ENCODE measurements at places on chromosomes 5 and 9.
A peak's percentile ranks its signal among the peaks of the same experiment; 100 is the strongest.

DNA sequence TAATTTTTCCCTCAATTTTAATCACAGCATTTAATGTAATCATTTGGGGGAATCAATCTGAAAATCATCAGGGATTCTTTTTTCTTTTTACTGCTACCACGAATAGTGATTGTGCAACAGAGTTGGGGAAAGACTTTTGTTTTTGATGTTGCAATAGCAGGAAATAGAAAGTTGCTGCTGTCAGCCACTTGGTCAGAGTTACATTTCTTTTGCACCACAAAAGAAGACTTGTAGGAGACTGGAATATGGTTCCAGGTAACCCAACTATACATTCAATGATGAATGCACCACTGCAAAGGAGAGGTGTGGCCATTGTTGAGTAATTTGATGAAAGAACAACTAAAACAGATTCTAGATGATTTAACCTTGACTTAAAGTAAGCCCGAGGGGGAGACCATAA, 46.3 kb upstream of the PALM2AKAP2 start:
- no peak for DNase-seq

DNA sequence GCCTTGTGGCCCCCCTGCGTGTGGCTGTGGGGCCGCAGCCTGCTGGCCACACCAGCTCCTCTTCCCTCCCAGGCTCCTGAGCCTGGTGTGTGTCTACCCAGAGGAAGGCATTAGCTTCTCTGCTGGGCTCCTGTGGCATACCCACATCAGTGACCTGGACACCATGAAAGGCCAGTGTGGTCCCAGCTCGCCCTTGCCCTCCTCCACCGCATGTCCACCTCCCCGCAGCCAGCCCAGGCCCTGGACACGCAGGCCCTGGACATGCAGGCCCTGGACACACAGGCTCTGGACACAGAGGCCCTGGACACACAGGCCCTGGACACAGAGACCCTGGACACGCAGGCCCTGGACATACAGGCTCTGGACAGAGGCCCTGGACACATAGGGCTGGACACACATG, 153.4 kb upstream of the PPP1R26 start:
- DNase-seq, result peak; percentile 31

DNA sequence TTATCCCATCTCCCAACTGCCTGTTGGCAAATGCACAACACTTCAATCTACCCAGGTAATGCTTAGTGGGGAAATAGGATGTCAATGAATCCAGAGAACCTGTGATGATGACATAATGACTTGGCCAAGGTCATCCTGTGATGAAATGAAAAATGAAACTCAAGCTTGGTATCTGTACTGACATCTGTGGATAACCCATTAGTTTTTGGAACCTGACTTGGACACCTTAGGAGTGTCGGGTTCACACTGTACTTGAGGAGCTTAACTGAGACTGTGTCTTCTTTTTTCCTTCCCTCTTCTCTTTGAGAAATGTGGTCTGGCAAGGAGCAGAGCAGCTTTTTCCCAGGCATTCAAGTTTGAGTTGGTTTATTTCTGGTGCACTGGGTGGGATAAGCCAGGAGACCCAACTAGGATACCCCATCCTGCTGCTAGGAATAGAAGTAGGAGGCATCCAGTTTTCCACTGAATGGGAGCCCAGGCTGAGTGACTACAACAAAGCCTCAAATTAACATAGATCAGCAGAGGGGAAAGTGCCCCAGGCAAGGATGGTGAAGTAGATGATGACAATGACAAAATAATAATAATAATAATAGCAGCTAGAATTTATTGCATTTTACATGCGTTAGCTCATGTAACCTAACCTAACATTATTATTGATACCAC, 72.1 kb downstream of the ADRB2 start:
- no peak for DNase-seq

GRCh38 chr9:131704141-131704983, 35.5 kb downstream of the RAPGEF1 start:
- DNase-seq, result no peak

GRCh38 chr9:38081356-38082108, 12.5 kb upstream of the SHB start:
- DNase-seq, result no peak

GRCh38 chr5:75886706-75887105, 169.5 kb upstream of the POC5 start:
- DNase-seq, result no peak

DNA sequence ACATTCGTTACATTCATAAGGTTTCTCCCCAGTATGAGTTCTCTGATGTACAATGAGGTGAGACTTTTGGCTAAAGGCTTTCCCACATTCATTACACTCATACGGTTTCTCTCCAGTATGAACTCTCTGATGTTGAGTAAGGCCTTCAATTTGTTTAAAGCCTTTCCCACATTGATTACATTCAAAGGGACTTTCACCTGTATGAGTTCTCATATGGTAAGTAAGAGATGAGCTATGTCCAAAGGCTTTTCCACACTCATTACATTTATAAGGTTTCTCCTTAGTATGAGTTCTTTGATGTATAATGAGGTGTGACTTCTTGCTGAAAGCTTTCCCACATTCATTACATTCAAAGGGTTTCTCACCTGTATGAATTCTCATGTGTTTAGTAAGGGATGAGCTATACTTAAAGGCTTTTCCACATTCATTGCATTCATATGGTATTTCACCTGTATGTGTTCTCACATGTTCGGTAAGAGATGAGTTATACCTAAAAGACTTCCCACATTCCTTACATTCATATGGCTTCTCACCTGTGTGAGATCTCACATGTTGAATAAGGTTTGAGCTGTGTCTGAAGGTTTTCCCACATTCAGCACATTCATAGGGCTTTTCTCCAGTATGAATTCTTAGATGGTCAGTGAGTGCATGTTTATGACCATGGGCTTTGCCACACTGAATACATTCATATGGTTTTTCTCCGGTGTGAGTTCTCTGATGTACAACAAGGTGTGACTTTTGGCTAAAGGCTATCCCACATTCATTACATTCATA, 13.5 kb downstream of the ZFP37 start:
- DNase-seq, result no peak

- DNase-seq, result peak; percentile 85
These were observed 46.6 kb upstream of the PCA3 start for GRCh38 chr9:76717613-76718012.

DNA sequence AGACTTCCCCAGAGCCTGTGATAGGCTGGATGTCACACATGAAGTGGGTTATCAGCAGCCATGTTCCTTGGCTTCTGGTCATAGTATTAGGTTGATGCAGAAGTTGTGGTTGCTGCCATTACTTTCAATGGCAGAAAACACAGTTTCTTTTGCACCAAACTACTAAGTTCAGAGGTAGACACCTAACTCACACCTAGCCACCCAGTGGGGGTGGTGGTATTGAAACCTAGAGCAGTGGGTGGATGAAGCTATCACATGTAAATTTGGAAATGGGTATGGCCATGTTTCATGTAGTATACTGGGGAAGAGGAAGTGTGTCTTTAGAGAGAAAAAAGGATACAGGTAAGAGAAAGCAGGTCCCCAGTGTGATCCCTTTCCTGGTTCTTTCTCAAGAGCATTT, 347.9 kb upstream of the SEMA6A start:
- DNase-seq, result no peak

DNA sequence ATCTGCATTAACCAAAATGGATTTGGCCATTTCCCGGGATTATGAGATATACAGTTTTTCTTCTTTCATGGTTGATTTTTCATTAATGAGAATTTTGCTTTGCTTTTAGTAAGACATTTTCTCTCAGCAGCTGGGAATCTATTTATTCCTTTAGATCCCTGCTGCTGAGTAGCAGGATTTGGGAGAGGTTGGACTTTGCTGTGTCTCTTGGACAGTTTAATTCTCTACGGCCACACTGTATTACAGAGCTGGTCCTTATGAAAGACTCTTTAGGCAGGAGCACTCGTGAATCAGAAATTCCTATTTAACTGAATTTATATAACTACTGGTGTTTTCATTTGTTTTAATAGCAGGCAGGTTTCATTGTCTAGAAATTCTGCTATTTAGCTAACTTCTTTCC, 1.6 kb downstream of the UNC13B start:
- no peak for DNase-seq

DNA sequence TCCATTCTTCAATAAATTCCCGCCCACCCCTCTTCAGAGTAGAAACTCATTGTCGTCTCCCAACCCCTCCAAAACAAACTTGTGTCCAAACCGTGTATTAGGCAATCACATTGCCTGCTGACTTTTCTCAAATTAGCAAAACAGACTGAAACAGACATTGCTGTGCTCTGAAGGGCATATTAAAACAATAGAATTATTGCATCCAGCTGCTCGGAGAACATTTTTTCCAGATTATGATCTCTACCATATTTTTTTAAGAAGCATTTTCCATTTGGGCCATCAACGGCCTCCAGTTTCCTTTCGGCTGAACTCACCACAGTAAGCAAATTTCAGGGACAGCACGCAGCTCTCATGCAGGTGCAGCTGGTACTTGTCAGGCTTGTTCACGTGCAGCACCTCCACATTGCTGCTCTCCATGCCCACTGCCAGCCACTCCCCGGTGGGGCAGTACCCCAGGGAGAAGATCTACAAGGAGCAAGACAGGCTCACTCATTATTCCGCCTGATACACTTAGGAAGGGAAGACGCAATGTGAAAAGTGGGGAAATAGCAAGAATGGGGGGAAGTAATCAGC, 104.1 kb downstream of the TLE1 start:
- no peak for DNase-seq

- no peak for DNase-seq
These were observed 17.6 kb upstream of the MARCHF6 start for GRCh38 chr5:10335711-10336470.

- no peak for DNase-seq
These were observed 16.6 kb downstream of the MAP1B start for GRCh38 chr5:72123764-72124376.

All from osteoblast (primary cell).